ENCODE measurements at places on chromosomes 7 and 10.
A peak's percentile ranks its signal among the peaks of the same experiment; 100 is the strongest.

DNA sequence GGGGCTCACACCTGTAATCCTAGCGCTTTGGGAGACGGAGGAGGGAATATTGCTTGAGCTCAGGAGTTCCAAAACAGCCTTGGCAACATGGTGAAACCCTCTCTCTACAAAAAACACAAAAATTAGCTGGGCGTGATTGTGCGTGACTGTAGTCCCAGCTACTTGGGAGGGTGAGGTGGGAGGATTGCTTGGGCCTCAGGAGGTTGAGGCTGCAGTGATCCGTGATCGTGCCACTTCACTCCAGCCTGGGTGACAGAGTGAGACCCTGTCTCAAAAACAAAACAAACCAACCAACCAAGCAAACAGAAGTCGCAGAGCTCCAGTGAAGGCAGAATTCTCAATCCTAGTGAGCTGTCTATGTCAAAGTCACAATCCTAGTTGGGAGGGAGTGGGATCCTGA lies 14.3 kb upstream of the STN1 start:
- no peak for DNase-seq

DNA sequence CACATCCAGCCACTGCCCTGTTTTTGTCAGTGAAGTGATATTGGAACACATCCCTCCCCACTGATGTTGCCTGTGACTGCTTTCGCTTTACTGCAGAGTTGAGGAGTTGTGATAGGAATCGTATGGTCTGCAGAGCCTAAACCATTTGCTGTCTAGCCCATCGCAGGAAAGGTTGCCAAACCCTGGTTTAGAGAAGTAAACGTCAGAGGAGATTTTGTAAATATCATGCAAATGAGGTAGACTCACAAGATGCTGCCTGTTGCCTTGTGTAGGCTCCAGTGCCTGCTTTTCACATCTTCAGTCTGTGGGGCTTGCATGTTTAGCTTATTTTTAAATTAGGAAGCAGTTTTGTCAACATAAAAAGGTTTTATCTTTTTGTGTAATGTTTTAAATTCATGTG lies 107.1 kb downstream of the TRRAP start:
- no peak for DNase-seq

DNA sequence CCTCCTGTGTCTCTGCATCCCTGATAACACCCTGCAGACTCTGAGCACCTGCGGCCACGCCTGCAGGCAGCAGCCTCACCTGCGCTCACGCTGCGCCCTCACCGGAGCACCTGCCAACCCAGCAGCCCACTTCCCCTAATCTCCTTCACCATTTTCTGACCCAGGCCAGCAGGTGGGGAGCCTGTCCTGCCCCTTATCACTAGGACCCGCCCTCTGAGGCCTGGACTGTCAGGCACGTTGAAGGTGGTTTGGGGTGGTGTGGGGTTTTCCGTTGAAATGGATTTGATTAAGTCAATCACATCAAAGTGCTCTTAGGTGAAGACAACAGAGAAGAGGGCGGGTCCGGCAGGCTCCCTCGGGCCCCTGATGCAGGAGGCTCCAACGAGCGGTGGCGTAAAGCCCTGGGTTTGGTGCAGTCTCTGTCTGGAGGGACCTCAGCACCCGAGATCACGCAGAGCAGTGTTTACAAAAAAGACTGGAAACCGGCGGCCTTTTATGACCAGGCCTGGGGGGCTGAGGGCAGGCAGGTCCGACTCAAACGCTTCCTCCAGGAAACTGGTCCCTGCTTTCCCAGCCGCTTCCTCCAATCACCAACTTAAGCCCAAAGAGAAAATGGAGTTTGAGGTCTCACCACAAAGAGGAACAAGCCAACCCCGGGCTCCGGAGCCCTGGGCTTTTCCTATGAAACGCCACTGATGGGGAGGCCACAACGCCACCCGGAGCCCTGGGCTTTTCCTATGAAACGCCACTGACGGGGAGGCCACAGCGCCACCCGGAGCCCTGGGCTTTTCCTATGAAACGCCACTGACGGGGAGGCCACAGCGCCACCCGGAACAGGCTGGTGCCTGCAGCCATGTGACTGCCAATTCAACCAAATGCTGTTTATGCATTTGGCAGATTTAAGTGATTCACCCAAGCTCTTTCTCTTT lies 45.5 kb downstream of the DPYSL4 start:
- no peak for DNase-seq

DNA sequence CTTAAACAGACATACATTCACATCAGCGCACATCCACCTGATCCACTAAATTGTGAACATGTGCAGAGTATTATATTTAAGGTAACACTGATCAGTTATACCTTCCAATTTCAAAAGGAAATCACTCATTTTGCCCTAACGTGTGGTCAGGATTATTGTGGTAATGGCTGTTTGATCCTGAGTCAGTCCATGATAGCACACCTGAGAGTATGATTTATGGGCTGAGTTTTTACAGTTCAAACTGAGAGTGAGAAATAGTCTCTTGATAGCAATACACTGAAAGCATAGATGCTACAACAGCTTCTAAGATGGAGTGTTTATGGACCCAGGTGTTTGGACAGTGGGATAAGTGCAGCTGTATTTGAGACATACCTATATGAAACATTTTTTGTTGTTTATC lies 96.7 kb downstream of the KIF20B start:
- DNase-seq = no peak

GRCh38 chr10:123327896-123328295 lies 173.7 kb downstream of the BUB3 start:
- DNase-seq = no peak

DNA sequence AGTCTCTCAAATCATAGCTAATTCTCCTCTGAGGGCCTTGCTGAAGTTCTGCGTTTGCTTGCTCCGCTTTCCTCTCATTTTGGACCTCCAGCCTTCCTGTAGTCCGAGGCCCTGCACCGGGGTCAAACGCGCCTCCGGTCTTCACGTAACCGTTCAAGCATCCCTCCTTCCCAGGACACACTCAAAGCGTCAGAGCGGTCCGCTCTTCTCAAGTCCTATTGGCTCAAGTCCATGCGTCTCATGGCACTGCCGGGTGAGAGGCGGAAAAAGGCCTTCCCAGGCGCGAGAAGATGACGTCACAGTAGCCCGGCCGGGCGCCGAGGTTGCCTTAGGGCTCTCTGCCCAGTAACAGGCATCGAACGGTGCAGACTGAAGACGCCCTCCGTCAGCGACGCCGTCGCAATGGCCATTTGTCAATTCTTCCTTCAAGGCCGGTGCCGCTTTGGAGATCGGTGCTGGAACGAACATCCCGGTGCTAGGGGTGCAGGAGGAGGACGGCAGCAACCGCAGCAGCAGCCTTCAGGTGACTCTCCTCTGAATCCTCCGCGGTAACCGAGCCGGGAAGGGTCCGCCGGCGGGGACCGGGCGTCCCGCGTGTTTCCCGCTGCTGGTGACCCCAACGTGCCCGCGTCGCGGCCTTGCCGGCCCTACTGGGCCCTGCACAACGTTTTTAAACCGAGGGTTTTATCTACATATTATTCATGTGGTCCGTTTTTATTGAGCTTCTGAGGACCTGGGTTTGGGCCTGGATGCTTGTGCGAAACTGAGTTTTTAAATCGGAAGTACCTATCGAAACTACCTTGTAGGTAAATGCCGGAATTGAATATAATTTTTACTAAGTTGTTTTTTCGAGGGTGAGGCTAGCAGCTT lies at the start of gene NUP42:
Gene NUP42, plus strand, starts transcription at position 365 of the 870 bp plus-strand sequence. Its CDS starts 38 bp downstream, at position 403.
- peak; percentile 99 for DNase-seq

DNA sequence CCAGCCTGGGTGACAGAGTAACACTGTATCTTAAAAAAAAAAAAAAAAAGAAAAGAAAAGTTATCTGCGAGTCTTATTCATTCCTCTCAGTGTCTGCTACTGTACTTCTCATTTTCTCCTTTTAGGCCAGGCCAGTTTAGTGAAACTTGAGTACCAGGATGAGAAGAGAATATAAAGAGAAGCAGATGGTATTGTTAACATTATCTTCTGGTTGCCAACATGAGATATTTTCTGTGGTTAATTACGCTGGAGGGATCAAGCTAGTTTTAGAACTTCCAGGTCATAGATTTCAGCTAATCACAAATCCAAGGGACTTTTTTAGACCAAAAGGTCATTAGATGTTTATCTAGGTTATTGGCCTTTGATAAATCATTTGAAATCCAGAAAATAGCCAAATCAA lies 252.6 kb upstream of the SMIM30 start:
- DNase-seq = no peak

- DNase-seq = no peak
Observed at GRCh38 chr10:116915340-116915739, 66.0 kb downstream of the ENO4 start.

DNA sequence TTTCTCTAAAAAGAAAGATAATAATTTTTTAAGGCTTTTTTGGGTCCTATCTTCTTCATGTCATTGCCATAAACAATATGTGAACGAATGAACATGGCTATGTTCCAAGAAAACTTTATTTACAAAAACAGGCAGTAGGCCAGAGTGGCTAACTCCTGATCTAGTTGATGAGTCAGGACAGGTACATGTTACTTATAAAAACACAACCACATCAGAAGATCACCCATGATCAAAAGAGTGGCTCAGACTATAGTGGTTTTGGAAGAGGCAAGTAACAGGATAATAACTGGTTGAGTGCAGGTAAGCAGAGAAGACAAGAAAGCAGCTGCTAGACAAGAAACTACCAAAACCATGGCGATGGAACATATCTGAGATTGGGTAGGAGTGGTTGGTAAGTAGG lies 468.7 kb downstream of the KCNMA1 start:
- DNase-seq = peak; percentile 75

DNA sequence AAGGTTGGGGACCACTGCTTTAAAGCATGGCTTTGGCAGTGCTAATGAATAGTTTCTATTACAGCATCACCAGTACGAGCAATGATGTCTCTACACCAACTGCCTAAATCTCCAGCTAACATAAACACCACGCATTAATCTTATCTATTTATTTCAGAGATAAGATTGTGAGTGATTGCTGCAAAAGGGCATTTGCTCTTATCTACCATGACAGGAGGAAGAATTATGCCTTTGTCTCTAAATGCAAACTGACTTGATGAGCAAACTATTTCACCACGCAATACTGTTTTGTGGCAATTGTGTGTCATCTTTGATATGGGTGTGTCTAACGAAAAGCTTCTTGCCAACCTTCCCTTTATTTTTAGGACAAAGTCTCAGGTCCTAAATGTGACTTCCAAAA lies 684.9 kb downstream of the SORCS1 start:
- no peak for DNase-seq

DNA sequence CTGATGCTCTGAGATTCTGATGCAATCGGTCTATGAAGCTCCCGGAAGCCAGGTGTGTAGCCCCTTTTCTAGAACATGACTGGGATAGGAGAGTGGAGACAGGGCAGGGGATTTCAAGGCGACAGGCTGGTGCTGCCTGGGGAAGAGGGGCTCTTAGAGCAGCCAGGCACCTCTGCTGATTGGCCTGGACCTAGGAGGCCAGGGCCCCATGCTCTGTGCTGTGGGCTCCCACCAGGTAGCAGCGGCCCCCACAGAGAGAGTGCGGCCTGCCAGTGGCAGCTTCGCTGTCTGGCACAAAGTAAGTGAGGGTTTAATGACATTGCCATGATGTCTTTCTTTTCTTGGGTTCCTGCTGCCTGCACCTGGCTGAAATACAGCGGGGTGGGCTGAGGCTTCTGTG lies 99.4 kb upstream of the PODXL start:
- no peak for DNase-seq

- no peak for DNase-seq
Observed at GRCh38 chr10:35270100-35270499, 66.2 kb upstream of the CCNY start.

- peak; percentile 87 for DNase-seq
Observed at GRCh38 chr10:118698421-118698820, 56.3 kb downstream of the CACUL1 start.

- no peak for DNase-seq
Observed at GRCh38 chr7:44539669-44540506, 1.2 kb downstream of the NPC1L1 start.

- DNase-seq = no peak
Observed at GRCh38 chr7:144048648-144049047, at the start of gene OR2A5. Gene OR2A5 (plus strand): TSS chr7:144048948. CDS start chr7:144050402, 1,454 bp downstream.

DNA sequence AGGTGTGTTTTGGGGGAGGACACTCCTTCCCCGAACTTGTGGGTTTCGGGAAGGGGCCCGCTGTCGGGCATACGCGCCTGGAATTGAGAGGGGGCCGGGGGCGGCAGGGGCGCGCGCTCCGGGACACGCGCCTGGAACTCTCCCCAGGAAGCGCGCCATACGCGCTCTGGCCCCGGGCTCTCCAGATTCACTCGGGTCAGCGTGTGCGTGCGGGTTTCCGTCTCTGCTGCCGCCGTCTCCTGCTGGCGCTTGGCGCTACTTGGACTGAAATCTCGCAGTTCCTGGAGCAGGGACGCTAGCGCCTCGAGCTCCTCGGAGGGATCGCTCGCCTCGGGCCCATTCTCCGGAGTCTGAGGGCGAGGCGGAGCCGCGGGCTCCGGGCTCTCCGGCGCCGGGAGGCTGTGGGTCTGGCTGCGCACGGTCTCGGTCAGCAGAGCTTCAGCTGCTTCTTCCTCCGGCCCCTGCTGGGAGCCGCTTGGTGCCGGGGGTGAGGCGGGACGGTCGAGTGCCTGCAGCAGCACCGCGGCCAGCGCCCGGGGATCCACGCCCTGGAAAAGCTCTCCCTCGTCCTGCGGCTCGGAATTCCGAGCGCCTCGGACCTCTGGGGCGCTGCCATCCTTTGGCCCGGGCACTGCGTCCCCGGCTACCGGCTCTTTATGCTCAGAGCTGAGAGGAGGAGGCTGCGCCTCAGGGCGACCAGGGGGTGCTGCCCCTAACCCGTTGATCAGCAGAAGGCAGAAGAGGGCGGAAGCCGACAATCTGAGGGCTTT lies 1.1 kb downstream of the VGF start:
- peak; percentile 76 for DNase-seq

GRCh38 chr7:16204953-16205352 lies 216.4 kb downstream of the CRPPA start:
- DNase-seq = no peak

DNA sequence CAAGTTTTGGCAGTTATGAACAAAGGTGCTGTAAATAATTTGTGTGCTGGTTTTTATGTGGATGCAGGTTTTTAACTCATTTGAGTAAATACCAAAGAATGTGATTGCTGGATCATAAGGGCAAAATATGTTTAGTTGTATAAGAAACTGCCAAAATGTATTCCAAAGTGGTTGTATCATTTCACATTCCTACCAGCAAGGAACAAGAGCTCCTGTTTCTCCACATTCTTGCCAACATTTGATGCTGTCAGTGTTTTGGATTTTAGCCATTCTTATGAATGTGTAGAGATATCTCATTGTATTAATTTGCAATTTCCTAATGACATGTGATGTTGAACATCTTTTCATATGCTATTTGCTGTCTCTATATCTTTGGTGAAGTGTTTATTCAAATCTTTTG lies 207.3 kb upstream of the LRGUK start:
- DNase-seq = no peak

- DNase-seq = no peak
Observed at GRCh38 chr7:129792721-129793120, 160.0 kb downstream of the UBE2H start.

DNA sequence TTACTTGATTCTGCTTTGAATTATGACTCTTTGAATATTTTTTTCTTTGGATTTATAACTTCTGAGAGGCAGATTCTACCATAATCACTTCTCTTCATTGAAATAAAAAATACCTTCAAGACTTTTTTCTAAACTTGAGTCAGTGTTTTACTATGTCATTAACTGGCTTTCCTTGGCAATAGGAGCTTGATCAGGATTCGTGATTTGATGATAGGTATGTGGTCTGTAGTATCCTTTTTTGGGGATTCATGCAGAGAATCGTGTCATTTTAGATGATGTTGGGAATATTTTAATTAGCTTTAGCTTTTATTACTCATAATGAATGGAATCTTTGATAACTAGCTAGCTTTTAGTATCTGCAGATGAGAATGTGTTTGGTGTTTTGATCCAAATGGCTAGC lies 83.3 kb downstream of the PHTF2 start:
- DNase-seq = no peak

- DNase-seq = no peak
Observed at GRCh38 chr7:118492466-118492865, 268.0 kb downstream of the ANKRD7 start.

- no peak for DNase-seq
Observed at GRCh38 chr7:20267482-20267881, 50.3 kb upstream of the MACC1 start.
